ENCODE measurements at places on chromosomes 12 and 14.

GRCh38 chr12:131867891-131868675 is 26.3 kb upstream of the ULK1 start:
- no peak for DNase-seq

GRCh38 chr12:12901158-12901791 is 9.9 kb downstream of the GPRC5A start:
- DNase-seq, result peak; percentile 41

DNA sequence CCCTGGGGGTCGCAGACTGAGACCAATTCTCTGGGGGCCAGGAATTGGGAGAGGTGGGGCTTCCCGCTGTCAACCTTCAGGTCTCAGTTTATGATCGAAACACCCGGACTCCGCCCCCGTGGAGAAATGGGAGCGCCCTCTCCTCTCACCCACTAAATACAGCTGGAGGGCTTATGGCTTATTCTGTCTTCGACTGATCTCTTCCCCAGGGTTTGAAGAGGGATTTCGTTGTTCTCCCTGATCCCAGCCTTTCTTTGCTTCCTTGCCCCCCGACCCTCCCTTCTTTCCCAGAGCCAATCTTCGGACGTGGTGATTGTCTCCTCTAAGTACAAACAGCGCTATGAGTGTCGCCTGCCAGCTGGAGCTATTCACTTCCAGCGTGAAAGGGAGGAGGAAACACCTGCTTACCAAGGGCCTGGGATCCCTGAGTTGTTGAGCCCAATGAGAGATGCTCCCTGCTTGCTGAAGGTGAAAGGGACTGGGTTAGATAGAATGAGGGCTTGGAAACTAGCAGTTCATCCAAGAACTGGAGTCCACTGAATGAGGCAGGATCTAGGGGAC is 607 bp downstream of the OS9 start:
- DNase-seq, result no peak

DNA sequence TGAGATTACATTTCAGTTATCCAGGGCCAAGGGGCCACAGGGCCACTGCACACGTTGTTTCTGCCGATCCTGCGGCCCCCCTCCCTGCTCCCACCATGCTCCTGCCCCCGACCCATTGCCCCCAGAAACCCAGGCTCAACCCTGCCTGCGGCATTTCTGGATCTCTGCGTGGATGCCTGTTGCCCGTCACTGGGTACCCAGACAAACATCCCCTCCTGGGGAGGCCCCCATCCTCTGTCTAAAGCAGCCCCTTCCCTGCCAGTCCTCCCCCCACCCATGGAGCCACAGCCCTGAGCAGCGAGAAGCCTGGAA is 326.4 kb upstream of the SFSWAP start:
- no peak for DNase-seq

DNA sequence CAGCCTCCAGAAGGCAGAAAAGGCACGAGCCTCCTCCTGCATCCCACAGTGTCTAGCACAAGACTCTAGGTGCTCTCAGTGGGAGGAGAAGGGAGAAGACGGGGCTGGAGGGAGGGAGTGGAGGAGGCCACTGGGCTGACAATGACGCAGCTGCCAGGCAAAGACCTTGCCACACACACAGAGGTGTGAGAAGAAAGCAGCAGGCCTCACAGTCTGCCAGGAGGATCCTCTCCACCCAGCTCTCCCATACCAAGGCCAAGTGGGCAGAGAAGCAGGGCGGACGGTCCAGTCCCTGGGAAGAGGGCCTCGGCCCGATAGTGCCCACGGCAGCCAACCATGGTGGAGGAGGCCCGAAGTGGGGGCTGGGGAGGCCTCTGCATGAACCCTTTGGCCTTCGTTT is 78.9 kb downstream of the NCOR2 start:
- no peak for DNase-seq

- DNase-seq, result no peak
Measured at GRCh38 chr12:107094183-107094448, 767 bp upstream of the CRY1 start.

DNA sequence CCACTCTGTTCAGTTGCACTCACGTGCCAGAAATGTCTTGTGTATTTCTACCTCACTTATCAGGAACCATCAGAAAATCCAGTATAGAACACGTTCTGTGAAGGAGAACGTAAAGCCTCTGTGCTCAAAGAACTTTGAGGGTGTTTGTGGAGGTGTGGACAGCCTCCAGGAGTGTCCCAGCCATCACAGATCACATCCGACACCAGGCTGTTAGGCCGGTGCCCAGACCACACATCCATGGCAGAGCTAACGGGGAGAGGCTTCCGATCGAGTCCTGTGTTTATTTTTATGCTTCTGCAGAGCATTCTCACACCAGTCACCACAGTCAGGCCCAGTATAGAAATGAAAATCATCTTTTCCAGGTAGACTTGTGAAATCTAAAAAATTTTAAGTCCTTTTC is 53.6 kb downstream of the TPCN1 start:
- no peak for DNase-seq

GRCh38 chr12:53972152-53972702 is 699 bp upstream of the HOXC11 start:
- no peak for DNase-seq

DNA sequence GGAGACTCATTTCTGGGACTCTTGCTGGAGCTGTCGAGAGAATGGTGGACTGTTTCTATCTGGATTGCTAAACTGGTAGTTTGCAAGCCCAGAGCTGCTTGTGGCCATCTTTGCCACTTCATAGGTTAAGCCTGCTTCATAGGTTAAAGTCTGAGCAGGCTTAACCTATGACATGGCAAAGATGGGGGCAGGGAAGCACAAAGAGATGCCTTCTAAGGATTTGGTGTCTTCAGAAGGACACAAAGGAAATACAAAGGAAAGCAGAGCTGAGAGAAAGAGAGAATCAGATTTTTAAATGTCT is 78.4 kb upstream of the MAX start:
- no peak for DNase-seq

DNA sequence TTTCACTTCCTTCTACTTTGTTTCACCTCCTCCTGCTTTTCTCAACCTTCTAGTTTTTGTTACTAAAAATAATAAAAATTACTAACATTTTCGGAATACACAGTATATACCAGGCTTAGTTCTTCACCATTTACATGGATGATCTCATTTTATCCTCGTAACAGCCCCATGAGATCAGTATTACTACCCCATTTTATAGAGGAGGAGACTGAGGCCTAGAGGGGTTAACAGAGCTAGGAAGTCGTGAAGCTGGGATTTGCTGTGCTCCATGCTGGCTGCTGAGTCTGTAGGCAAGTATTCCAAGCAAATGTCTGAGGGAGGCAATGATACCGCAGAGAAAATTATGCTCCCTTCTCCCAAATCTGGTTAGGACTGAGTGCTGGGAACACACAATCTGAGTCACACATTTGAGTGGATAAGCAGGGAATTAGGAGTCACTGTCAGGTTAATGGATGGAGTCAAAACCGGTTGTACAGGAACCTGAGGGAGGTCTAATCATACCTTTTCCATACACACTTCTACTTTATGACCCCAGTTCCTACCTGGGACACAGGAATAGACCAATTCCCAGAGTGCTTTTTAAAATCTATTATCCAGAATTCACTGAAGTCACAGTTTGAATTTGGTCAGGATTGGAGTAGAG is 51.1 kb downstream of the ZFYVE26 start:
- DNase-seq, result no peak

- DNase-seq, result no peak
Measured at GRCh38 chr12:5254703-5255102, 177.2 kb upstream of the NTF3 start.

GRCh38 chr14:54314365-54315104 is 82.3 kb upstream of the CDKN3 start:
- no peak for DNase-seq

DNA sequence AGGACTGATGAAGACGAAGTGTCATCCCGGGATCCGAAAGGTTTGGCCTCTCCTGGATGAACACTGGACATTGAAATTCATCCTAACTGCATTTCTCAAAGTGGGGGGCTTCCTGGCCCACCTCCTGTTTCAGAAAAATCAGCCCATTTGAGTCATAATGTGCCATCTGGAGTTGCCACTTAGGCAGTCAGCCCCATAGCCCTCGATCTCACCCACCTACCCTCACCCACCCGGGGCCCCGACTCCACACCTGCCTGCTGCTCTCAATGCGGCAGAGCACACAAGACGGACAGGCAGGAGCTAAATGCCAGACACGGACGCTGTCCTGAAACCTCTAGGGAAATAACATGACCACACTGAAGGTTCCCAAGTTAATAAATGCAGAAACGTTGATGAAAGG is 12.6 kb downstream of the DLK1 start:
- DNase-seq, result no peak

DNA sequence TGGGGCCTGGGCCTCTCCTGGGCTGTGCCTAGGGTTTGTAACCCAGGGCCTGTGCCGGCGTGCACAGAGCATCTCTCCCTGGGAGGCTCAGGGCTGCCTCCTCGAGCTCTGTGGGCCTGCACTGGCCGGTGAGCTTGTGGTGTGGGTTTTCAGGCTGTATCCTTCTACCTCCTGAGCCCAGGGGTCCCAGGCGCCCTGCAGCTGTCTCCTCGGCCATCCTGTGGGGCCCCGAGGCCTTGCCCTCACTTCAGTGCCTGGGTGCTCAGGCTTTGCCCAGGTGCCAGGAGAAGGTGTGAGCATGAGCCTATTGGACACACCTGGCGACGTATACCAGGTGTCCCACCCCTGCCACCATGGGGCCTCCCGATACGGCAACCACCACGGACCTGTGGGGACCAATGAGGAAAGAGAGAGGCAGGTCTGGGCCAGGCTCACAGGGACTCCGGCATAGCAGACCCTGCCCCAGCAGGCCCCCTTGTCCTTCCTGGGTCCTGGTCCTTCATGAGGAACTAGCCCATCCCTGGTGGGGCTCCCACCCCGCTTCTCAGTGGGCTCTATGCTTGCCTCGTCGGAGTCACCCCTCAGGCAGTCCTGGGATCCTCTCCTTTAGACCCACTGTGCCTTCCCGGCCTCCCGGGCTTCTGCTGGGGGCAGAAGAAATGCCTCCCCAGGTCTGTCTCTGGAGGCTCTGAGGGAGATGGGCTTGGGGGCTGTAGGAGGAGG is 400.2 kb downstream of the TMEM121 start:
- no peak for DNase-seq

DNA sequence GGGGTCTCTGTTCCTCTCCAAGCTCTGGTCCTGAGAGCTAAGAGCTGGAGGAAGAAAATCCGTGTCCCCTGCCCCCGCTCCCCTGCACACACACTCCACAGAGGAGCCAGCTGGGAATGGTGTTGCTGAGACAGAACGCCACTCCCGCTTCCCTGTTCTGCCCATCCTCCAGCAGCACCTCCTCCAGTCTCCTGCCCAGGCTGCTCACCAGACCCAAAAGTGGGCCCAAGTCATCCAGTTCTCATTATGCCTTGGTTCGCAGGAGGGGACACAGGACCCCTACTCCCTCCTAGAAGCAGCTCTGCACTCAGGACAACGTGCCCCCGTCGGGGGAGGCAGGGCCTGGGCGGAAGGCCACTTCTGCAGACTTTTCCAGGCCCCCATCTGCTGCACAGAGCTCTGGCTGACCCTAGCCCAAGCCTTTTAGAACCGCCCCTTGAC is 830 bp upstream of the TRMT61A start:
- no peak for DNase-seq

GRCh38 chr12:125284945-125285685 is 219.9 kb downstream of the AACS start:
- no peak for DNase-seq

DNA sequence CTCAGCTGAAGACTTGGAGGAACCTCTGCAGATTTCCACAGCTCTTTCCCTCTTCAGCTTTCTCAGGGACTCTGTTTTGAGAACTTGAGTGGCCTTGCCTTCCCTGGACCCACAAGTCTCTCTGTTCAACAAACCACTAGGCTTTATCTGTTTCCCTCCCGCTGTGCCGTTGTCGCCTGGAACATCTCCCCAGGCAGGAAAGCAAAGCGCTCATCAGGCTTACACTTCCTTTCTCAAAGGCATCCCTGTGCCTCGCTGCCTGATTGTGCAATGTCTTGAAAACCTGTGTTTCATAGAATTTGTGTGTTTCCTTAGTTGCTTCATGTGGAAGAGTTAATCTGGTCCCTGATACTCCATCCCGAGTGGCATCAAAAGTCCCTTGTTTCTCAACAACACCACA is 64.1 kb downstream of the PPM1A start:
- peak; percentile 83 for DNase-seq

DNA sequence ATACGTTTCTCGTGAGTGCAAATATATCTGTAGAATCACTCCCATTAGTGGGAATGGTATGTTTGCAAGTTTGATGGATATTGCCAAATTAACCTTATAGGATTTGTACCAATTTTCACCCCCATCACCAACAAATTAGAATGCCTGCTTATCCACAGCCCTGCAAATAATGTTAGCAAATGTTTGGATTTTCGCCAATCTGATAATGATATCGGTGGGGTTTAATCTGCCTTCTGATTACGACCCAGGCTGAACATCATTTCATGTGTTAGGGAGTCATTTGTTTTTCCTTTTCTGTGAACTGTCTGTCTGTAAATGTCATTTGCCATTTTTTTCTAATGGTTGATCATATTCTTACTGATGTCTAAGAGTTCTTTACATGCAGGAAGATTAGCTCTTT is 4.1 kb upstream of the DAZAP2 start:
- no peak for DNase-seq

GRCh38 chr12:83408146-83408545 is 721.4 kb downstream of the TMTC2 start:
- no peak for DNase-seq

GRCh38 chr12:85036733-85037132 is 582 bp downstream of the LRRIQ1 start:
- no peak for DNase-seq

DNA sequence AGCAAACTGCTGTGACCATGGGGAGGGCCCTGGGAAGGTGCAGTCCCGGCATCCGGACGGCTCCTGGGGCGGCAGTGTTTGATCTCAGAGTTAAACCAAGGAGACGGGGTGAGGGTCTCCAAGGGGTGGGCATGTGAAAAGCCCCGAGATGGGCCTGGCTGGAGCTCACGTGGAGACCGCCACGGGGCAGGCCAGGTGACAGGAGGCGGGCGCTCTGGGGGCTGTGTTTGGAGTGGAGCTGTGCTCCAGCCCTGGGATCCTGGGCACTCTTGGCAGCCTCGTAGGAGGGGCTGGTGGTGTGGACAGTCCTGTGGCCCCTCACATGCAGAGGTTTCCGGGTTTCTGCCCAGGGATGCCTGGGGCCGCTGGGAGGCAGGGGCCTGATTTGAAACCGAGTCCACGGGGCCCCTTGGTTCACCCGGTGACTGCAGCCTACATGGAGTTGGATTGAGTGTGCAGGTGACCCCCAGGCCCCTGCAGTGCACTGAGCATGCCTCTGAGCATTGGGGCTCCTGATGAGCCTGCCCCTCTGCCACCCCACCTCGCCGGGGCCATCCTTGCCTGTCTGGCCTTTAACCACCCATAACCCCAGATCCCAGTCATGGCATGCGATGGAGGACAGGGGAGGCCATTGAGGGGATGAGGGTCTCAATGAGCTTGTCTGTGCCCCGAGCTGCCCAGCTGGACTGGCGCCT is 8.4 kb downstream of the KIF26A start:
- DNase-seq, result no peak

All from A673 (cell line).